ENCODE measurements at places on chromosomes 5 and 9. TPM values are rescaled to one million over a fixed set of nuclear protein-coding genes. Genes with fewer than 3 reads are reported as not detected.

GTF2H2C gene
- total RNA-seq = 14.3 TPM

- no peak for DNase-seq
- H3K36me3 ChIP-seq = no peaks in the 10 kb centered on the region
- H3K27ac ChIP-seq = no peak overlapping the region
- no peaks in the 10 kb centered on the region for H3K4me1 ChIP-seq
- no peaks in the 10 kb centered on the region for H3K27me3 ChIP-seq
- no peak overlapping the region for H3K4me3 ChIP-seq
Measured at GRCh38 chr5:108957333-108957732, 209.6 kb downstream of the FER start.

- peaks cover 5% of the 10 kb centered on the region for H3K36me3 ChIP-seq
- H3K27me3 ChIP-seq = no peaks in the 10 kb centered on the region
- DNase-seq = no peak
- H3K4me3 ChIP-seq = peak overlapping the region; percentile 99
Measured at GRCh38 chr5:179699616-179700237, 960 bp downstream of the CANX start.

GRCh38 chr5:122362361-122362760 is 50.3 kb downstream of the SNCAIP start:
- no peak overlapping the region for H3K27ac ChIP-seq
- no peaks in the 10 kb centered on the region for H3K27me3 ChIP-seq
- H3K4me3 ChIP-seq = no peak overlapping the region
- no peak for DNase-seq

GRCh38 chr9:129962451-129962864 is 80.5 kb downstream of the FNBP1 start:
- no peak for DNase-seq
- peak overlapping the region; percentile 84 for H3K27ac ChIP-seq
- peak overlapping the region; percentile 2 for H3K4me3 ChIP-seq

TMEFF1 gene
- 0.24 TPM for total RNA-seq

- no peak within 1 kb of the TSS for H3K27ac ChIP-seq
- H3K4me3 ChIP-seq = peak within 1 kb of the TSS; percentile 31
- DNase-seq = peak; percentile 66
- H3K36me3 ChIP-seq = no peaks in the 10 kb centered on the region
- H3K27me3 ChIP-seq = peaks cover 31% of the 10 kb centered on the region
- peaks cover 14% of the 10 kb centered on the region for H3K4me1 ChIP-seq
Measured at GRCh38 chr9:83062651-83063527, at the start of gene RASEF. Gene RASEF (minus strand): TSS chr9:83063142. CDS start chr9:83062867, 275 bp downstream.

- no peaks in the 10 kb centered on the region for H3K4me1 ChIP-seq
- no peak for DNase-seq
- H3K27me3 ChIP-seq = no peaks in the 10 kb centered on the region
- H3K27ac ChIP-seq = no peak overlapping the region
- H3K36me3 ChIP-seq = no peaks in the 10 kb centered on the region
Measured at GRCh38 chr5:65305913-65306312, 175.8 kb downstream of the ADAMTS6 start.

DNA sequence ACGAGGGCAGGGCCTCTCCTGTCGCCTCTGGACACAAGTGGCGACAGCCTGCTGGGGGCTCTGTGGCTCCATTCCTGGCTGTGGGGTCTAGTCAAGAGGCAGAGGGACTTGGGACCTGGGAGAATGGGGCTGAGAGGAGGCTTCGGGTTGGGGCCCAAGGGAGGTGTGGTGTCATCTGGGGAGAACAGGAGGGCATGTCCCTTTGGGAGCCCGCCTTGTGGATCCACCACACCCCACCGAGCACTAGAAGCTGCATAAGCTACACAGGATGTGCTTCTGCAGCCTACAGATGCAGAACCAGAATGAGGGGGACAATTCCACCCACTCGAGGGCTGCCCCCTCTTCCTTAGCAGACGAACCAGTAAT is 3.9 kb upstream of the MAN1B1 start:
- H3K4me3 ChIP-seq = no peak overlapping the region
- peaks cover 4% of the 10 kb centered on the region for H3K36me3 ChIP-seq
- H3K27ac ChIP-seq = no peak overlapping the region
- H3K27me3 ChIP-seq = peaks cover 7% of the 10 kb centered on the region
- H3K4me1 ChIP-seq = no peaks in the 10 kb centered on the region

- H3K4me1 ChIP-seq = no peaks in the 10 kb centered on the region
- H3K27ac ChIP-seq = no peak overlapping the region
- H3K36me3 ChIP-seq = peaks cover 22% of the 10 kb centered on the region
- no peak for DNase-seq
- no peak overlapping the region for H3K4me3 ChIP-seq
Measured at GRCh38 chr9:33908749-33909148, 91.8 kb downstream of the UBE2R2 start.

DNA sequence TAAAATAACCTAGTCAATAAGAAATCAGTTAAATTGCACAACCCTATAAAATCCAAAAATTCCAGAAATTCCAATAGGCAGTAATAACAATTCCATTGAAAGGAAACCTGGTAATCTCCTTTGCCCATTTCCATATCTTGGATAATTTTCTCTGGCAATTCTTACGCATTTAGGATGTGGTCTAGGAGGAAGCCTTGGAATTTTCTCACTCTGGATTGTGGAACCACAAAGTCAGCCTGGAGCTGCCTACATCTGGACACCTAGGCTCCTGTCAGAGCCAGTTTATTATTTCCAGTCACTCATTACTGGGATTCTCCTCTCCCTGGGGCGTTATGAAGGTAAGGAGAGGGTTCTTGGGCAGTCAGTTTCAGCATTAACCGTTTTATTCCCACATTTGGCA is 40.3 kb upstream of the GNE start:
- no peak overlapping the region for H3K4me3 ChIP-seq
- no peaks in the 10 kb centered on the region for H3K36me3 ChIP-seq
- DNase-seq = no peak
- no peak overlapping the region for H3K27ac ChIP-seq
- H3K4me1 ChIP-seq = no peaks in the 10 kb centered on the region

FBP2 gene
- not detected for total RNA-seq

GRCh38 chr5:180703912-180704311 is 35.9 kb downstream of the OR2Y1 start:
- no peak overlapping the region for H3K4me3 ChIP-seq
- no peaks in the 10 kb centered on the region for H3K27me3 ChIP-seq
- no peak overlapping the region for H3K27ac ChIP-seq
- H3K4me1 ChIP-seq = no peaks in the 10 kb centered on the region
- no peaks in the 10 kb centered on the region for H3K36me3 ChIP-seq
- DNase-seq = no peak

GRCh38 chr5:94857111-94857510 is 238.6 kb downstream of the SLF1 start:
- no peak overlapping the region for H3K27ac ChIP-seq
- no peaks in the 10 kb centered on the region for H3K27me3 ChIP-seq
- no peak for DNase-seq
- no peak overlapping the region for H3K4me3 ChIP-seq
- no peaks in the 10 kb centered on the region for H3K4me1 ChIP-seq

GRCh38 chr5:132239776-132240175 is 12.1 kb upstream of the P4HA2 start:
- H3K36me3 ChIP-seq = no peaks in the 10 kb centered on the region
- no peak for DNase-seq
- H3K4me3 ChIP-seq = no peak overlapping the region

TRIP13 gene
- 0.15 TPM for total RNA-seq

DNA sequence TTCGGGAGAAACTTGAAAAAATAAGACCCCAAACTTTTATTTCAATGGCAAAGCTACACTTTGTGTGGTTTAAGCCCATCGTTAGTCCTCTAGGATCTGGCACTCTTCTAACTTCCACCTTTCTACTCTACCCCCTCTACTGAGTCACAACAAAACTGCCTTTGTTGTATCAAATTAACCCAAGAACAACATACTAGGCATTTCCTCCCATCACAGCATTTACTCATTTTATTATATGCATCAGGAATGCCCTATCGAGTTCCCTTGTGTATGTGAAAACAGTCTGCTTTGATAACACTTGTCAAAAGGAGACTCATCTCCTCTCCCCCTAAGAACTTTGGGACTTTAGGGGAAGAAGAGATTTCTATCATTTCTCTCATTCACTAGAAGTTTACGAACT is 158.9 kb upstream of the FREM1 start:
- no peak for DNase-seq
- no peaks in the 10 kb centered on the region for H3K4me1 ChIP-seq
- no peak overlapping the region for H3K27ac ChIP-seq
- no peaks in the 10 kb centered on the region for H3K36me3 ChIP-seq

- no peaks in the 10 kb centered on the region for H3K27me3 ChIP-seq
- no peaks in the 10 kb centered on the region for H3K36me3 ChIP-seq
- DNase-seq = no peak
- no peak overlapping the region for H3K4me3 ChIP-seq
- peaks cover 5% of the 10 kb centered on the region for H3K4me1 ChIP-seq
- H3K27ac ChIP-seq = no peak overlapping the region
Measured at GRCh38 chr5:58849223-58849622, 266.3 kb downstream of the RAB3C start.

GRCh38 chr9:35519692-35520363 is 29.9 kb downstream of the RUSC2 start:
- H3K4me3 ChIP-seq = no peak overlapping the region
- no peak for DNase-seq
- no peaks in the 10 kb centered on the region for H3K36me3 ChIP-seq
- no peaks in the 10 kb centered on the region for H3K27me3 ChIP-seq
- no peaks in the 10 kb centered on the region for H3K4me1 ChIP-seq

IGFBPL1 gene
- total RNA-seq = not detected

- H3K4me3 ChIP-seq = no peak overlapping the region
- no peaks in the 10 kb centered on the region for H3K36me3 ChIP-seq
- no peaks in the 10 kb centered on the region for H3K27me3 ChIP-seq
- H3K27ac ChIP-seq = no peak overlapping the region
Measured at GRCh38 chr5:138605254-138605972, 30.2 kb upstream of the HSPA9 start.

DNA sequence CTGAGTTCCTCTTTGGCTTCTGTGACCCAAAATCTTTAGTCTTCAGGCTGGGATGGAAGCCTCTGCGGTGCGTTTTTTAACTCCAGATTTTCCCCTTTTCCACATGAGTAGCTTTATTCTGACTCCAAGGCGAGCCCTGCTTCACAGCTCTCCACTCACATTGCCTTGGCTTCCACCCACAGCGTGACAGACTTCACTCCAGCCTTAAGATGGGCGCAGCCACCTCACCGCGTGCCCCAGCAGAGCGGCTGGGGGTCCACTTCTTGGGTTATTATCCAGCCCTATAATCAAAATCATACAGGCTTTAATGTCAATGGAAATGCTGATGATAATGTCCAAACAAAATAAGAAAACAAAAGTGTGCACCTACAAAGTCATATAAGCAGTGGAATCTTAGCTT is 1.2 kb downstream of the EXOC3 start:
- H3K4me3 ChIP-seq = peak overlapping the region; percentile 99
- peaks cover 16% of the 10 kb centered on the region for H3K36me3 ChIP-seq
- H3K4me1 ChIP-seq = peaks cover 14% of the 10 kb centered on the region
- H3K27me3 ChIP-seq = no peaks in the 10 kb centered on the region
- DNase-seq = no peak
- H3K27ac ChIP-seq = no peak overlapping the region

- peaks cover 69% of the 10 kb centered on the region for H3K36me3 ChIP-seq
- no peak overlapping the region for H3K4me3 ChIP-seq
- H3K27ac ChIP-seq = no peak overlapping the region
- no peaks in the 10 kb centered on the region for H3K4me1 ChIP-seq
- no peaks in the 10 kb centered on the region for H3K27me3 ChIP-seq
Measured at GRCh38 chr9:92641092-92641809, 28.7 kb downstream of the IPPK start.
